ENCODE measurements at places on chromosomes 13 and 19.
A peak's percentile ranks its signal among the peaks of the same experiment; 100 is the strongest.

DNA sequence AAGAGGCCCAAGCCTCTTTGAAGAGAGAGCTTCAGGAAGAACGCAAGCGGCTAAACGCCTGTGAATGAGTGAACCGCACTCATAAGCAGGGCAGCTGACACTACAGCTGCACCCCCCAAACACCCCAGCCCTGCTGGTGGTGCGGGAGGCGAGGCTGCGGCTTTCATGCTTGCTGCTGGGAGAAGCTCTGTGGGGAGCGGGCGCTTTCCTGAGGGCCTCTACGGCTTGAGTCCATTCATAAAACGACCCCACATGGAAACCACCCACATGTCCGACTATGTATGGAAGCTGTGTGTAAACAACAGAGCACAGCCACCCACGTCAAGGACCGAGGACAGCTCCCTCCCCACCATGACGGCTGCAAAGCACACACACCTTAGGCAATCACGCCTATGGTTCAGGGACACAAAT, 5.5 kb downstream of the AP3D1 start:
- no peak for DNase-seq

DNA sequence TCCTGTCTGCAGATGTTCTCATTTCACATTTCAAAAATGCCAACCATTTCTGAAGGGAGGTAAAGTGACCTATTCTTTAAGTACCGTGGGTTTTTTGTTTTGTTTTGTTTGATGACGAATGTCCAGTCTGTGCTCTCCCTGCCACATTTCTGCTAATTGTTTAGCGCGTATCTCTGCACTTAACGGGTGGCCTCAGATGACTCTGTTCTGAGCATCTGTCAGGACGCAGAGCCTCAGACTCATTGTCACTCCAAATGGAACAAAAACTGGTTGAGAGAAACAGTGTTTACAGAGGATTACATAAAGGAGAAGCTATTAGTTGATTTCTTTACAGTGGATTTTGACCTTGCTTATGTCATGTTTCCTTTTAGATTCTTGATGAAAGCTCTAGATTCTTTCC, 23.7 kb downstream of the TPP2 start:
- peak; percentile 80 for DNase-seq

- DNase-seq = no peak
Observed at GRCh38 chr13:112804374-112804773, 114.5 kb downstream of the ATP11A start.

GRCh38 chr19:3433805-3434540, 46.4 kb downstream of the SMIM24 start:
- DNase-seq = no peak

All from NCI-H1694 treated with DMSO at 0.1 percent for 48 hours (cell line).